ENCODE measurements at places on chromosomes 5 and 9.

DNA sequence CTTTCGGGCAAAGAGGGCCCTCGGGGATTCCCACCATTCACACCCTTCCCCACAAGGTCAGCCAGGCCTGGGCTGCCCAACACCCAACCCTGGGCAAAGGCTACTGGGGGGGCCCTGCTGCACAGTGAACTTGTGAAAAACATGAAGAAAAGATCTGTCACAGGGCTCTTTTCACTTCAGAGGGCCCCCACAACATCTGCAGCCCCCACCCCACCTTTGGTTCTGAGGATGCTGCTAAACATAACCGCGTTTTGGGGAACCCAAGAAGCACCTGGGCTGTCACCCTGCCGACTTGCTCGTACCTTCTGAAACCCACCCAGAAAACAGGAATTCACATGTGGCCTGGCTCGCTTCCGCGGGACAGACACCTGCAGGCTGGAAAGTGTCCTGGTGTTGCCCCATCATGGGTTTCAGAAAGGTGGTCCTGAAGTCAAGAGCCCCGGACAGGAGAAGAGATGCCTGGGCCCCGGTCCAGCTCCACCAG lies 29.3 kb downstream of the B4GALT1 start:
- DNase-seq = no peak

DNA sequence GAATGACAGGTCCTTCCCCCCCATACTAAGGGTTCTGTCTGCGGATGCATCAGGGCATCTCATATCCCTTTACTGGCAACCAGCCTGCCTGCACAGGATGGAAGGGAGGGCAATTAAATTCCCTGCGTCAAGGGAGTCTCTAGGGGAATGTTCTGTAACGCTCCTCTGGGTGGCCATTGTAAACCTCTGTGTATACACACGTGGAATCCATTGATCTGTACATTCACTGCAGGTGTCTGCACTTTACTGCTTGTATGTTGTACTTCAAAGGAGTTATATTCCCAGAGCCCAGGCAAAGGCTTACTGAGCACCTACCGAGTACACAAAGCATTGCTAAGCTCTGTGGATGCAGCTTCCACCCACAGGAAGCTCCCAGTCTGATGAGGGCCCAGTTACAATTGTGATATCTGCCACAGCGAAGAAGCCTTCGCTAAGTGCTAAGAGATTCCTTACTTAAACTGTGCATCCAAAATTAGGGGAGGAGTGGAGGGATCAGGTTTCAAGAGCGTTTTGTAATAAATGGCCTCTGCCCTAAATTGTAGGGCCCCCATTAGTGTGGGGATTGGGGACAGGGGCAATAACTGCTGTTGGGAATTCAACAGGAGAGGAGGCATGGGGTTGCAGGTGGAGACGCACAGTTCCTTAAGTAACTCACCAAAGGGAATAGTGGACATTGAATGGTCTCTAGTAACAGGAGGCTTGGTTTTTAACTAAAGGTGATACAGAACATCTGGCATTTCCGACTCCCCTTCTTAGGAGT lies 1.5 kb upstream of the RETREG1 start:
- no peak for DNase-seq

DNA sequence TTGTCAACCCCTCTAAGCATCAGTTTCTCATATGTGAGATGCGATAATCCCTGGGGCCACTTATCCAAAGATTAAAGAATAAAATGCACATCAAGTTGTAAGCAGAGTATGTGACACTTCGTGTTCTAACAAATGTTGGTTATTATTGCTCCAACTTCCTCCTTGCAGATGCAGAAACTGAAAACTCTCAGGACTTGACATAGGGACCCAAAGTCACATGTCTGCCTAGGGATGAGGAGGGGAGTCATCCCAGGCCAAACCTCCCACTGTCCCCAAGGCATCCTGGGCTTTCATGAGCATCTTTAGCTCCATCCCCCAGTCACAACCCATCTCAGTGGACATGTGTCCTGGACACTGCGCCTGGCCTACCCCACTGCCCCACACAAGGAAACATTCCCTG lies 27.5 kb upstream of the SYK start:
- no peak for DNase-seq

DNA sequence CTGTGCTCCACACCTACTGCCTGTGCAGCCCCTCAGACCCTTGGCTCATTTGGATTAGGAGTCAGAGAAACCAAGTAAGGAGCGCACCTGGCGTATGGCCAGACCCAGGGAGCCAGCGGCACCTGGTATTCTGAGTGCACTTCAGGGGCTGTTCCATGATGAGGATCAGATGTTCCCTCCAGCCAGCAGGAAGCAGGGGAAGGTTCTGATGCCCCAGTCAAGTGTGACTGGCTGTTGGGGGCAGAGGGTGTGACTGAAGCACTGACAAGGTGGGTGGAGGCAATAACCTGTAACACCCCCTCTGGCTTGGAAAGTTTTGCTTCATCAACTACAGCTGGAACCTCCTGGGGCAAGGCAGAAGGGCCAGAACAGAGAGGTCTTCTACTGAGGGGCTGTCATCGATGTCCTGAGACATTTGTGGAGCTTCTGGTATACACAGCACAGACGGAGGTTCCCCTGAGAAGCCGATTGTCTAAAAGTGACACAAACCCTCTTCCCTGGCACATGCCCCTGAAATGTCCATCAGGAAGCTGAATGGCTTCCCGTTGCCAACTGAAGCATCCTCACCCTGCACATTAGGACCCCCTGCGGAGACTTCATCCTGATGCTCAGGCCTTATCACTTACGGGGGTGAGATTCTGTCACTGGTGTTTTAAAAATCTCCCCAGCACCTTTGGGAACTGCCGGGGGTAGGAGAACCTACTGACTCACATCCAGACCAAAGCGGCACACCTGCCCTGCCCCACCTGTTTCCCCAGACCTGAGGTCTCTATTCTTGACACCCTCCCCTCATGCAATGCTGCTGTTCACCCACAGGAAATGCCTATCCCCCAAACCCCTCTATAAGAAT lies 21.1 kb downstream of the TRAF1 start:
- DNase-seq = no peak

DNA sequence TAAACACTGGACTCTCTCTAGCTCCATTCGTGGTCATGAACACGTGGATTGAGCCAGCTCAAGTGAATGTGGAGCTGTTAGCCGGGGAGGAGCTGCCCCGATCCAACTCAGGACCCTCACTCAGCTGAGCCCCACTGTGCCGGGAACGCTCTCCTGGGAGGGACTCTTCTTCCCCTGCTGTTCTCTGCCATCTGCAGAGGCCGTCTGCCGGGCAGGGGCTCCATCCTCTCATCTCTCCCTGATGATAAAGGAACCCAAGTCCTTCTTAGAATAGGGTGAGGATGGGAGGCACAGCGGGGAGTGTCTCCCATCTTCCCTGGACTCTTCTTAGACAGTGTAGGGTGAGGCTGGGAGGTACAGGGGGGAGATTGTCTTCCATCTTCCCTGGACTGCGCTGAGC lies 120.5 kb upstream of the IRX4 start:
- no peak for DNase-seq

DNA sequence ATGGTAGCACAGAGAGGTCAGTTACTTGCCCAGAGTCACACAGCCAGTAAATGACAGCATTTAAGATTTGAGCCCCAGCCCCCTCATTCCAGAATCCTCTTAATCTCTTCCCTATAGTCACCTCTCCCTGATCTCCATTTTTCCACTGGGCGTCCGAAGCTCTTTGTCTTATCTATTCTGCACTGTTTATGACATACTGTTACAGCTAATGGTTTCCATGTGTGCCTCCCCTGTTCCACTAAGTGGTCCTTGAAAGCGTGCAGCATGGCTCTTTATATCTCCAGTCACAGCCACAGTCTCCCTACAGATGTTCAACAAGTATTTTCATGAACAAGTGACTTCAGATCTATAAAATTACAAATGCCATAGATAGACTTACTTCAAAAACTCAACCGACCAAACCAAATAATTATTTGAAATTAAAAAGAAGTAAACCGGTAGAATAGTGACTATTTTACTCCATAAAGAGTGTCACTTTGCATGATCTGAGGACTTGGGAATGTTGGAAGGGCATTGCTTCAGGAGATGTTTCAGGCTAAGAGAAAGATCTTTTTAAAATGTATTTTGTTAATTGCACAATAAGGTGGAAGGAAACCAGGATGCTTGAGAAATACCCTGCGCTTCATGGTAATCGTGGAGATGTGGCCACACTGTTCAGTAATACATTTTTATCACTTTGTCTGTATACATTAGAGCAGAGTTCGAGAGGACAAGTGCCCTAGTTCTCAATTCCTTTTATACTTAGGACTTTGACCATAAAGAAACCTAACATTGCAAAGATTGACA lies 237.2 kb downstream of the FBXL7 start:
- no peak for DNase-seq

DNA sequence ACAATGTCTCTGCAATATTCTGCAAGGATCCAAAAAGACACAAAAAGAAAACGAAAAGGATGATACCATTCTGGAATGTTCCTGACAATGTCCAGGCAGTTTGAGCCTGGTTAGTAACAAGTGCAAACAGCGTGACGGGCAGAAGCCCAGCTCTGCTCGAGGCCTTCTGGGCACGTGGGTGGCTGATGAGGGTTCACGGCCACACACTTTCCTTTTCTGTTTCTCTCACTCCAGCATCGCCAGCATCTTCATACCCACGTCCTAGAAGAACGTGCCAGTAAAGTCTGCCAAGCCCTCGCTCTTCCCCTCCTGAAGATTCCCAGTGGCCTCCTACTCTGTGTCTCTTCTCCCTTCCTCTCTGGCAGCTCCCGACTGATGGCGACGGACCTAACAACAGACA lies 36.7 kb downstream of the COL23A1 start:
- no peak for DNase-seq

Data from GM18507 (cell line).